Activated T-helper 1 cell treated with anti-CD3 and anti-CD28 coated beads, Interleukin-12 subunit alpha, Interleukin-12 subunit beta, Interleukin-2, Interleukin-4 antibody, amounts not matched to agents 30 ng/mL and 10 ng/mL and 1 ng/mL, durations not matched to agents 14 hours and 24 hours and 36 hours (primary cell): ENCODE measurements at places on chromosomes 7 and 10. TPM values are rescaled to one million over a fixed set of nuclear protein-coding genes. Genes with fewer than 3 reads are reported as not detected.

Gene LRRC18
- total RNA-seq = not detected in 2 replicates

Gene WNT8B
- 0.10 and 0.24 TPM in 2 replicates for total RNA-seq

Gene TMEM270
- not detected in 2 replicates for total RNA-seq

Gene DYDC1
- not detected in 2 replicates for total RNA-seq

Gene CTTNBP2
- not detected in 2 replicates for total RNA-seq

Gene TUBAL3
- total RNA-seq = not detected in 2 replicates

Gene ADRB1
- total RNA-seq = not detected in 2 replicates

Gene CYP2E1
- total RNA-seq = 0.52 TPM in 1 of 2 replicates, not detected in the other

Gene SLC18A3
- total RNA-seq = not detected in 2 replicates

Gene UNCX
- total RNA-seq = not detected in 2 replicates

Gene CRYGN
- 0.22 TPM in 1 of 2 replicates, not detected in the other for total RNA-seq

Gene NEBL
- total RNA-seq = 0.18 and 0.22 TPM in 2 replicates

Gene A1CF
- total RNA-seq = not detected in 2 replicates

Gene PDE6C
- not detected in 2 replicates for total RNA-seq

Gene TFEC
- total RNA-seq = not detected in 2 replicates

Gene GPR37
- not detected in 2 replicates for total RNA-seq

Gene SPDYE6
- total RNA-seq = not detected in 2 replicates

Gene ASB10
- not detected in 2 replicates for total RNA-seq

Gene TCERG1L
- 0.05 and 0.12 TPM in 2 replicates for total RNA-seq

Gene C10orf53
- total RNA-seq = not detected in 2 replicates

Gene IL2RA
- total RNA-seq = 1,237 and 1,254 TPM in 2 replicates

Gene ZC3HAV1L
- 29.6 and 31.5 TPM in 2 replicates for total RNA-seq

Gene POM121C
- 76.9 and 82.7 TPM in 2 replicates for total RNA-seq

Gene RNF148
- total RNA-seq = not detected in 2 replicates

Gene SPDYE1
- total RNA-seq = not detected in 2 replicates

Gene SPRN
- not detected in 2 replicates for total RNA-seq

Gene WBP1L
- total RNA-seq = 19.4 and 20.0 TPM in 2 replicates

Gene KCTD7
- 11.0 and 13.8 TPM in 2 replicates for total RNA-seq

Gene PPA1
- 374 and 393 TPM in 2 replicates for total RNA-seq

Gene COBL
- total RNA-seq = not detected in 2 replicates

Gene GIMAP2
- total RNA-seq = 24.7 and 29.7 TPM in 2 replicates

Gene MPP7
- total RNA-seq = 0.15 and 0.29 TPM in 2 replicates

Gene CYP26A1
- not detected in 2 replicates for total RNA-seq

Gene NPTX2
- 0.08 and 0.10 TPM in 2 replicates for total RNA-seq

Gene NYAP1
- 0.23 and 0.37 TPM in 2 replicates for total RNA-seq

Gene LMBR1
- total RNA-seq = 53.5 and 55.5 TPM in 2 replicates

Gene SCIN
- not detected in 2 replicates for total RNA-seq

Gene FGFR2
- total RNA-seq = not detected in 2 replicates

Gene OR2A1
- not detected in 2 replicates for total RNA-seq

Gene CPA5
- 0.69 and 1.3 TPM in 2 replicates for total RNA-seq

Gene CC2D2B
- total RNA-seq = 0.60 and 0.96 TPM in 2 replicates

Gene EIF5AL1
- 0.34 and 0.59 TPM in 2 replicates for total RNA-seq

Gene MOGAT3
- not detected in 2 replicates for total RNA-seq

Gene CLEC2L
- not detected in 2 replicates for total RNA-seq

Gene CACNB2
- 0.13 TPM in 1 of 2 replicates, not detected in the other for total RNA-seq

Gene INA
- total RNA-seq = 1.5 TPM in 2 replicates

Gene HOXA4
- total RNA-seq = not detected in 2 replicates

Gene SPDYE11
- total RNA-seq = not detected in 2 replicates

Gene CFAP70
- 0.26 and 0.34 TPM in 2 replicates for total RNA-seq

Gene ZSWIM8
- total RNA-seq = 54.2 and 56.3 TPM in 2 replicates

Gene PAPOLB
- total RNA-seq = not detected in 2 replicates

Gene CALY
- not detected in 2 replicates for total RNA-seq
